ENCODE measurements at places on chromosomes 12 and 14.

DNA sequence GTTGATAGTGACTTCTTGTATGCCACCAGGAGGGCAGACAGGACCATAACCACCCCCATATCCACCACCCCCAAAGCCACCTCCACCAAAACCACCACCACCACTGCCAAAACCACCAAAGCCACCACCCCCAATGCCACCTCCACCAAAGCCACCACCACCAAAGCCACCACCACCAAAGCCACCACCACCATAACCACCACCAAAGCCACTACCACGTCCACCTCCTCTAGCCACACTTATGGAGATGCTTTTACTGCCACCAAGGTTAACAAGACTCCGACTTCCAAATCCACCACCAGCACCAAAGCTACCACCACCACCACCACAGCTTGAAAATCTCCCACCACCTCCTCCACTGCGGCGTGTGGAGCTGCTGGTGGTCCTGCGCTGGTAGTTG, 332 bp downstream of the KRT1 start:
- DNase-seq, result no peak

- no peak for DNase-seq
Observed at GRCh38 chr12:3313066-3313465, 177.9 kb upstream of the PRMT8 start.

DNA sequence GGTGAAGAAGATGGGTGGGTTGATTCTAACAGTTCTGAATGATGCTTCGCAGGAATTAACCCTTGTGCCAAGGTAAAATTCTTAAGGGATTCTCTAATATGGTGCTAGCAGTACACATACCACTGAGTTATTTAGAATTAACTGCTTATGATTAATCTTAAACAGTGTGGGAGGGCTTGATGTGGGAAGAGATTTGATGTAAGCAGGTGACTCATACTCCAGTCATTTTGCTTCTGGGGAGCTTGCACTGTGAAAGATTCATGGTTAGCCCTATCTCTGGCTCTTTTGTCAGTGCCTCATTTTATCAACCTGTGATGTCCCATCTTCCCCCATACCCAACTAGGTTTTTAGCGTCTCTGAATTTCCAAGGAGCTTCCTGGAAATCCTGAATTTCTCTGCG, 83.8 kb downstream of the NRXN3 start:
- DNase-seq, result no peak

- DNase-seq, result no peak
Observed at GRCh38 chr14:64688031-64688430, 16.2 kb upstream of the PLEKHG3 start.

DNA sequence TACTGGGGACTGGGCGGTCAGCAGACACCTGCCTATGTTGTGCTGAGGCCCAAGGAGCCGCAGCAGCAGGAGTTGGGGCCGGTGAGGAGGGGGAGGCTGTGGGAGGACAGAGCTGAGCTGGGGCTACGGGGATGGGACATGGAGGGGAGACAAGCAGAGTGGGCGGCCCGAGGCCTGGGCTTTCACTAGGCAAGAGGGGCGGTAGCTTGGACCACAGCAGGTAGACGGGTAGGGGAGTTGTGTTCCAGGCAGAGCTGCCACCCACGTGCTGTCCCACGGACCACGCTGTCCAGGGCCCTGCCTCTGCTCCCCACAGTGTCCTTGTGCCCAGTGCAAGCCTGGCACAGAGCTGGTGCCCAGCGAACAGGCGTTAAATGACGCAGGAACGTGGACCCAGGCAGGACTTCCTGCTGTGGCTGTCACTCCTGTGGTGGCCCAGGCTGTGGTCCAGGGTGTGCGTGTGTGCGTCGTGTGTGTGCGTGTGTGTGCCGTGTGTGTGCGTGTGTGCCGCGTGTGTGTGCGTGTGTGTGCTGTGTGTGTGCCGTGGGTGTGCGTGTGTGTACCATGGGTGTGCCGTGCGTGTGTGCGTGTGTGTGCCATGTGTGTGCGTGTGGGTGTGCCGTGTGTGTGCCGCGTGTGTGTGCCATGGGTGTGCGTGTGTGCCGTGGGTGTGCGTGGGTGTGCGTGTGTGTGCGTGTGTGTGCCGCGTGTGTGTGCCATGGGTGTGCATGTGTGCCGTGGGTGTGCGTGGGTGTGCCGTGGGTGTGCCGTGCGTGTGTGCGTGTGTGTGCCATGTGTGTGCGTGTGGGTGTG, 6.8 kb downstream of the CEP170B start:
- no peak for DNase-seq

DNA sequence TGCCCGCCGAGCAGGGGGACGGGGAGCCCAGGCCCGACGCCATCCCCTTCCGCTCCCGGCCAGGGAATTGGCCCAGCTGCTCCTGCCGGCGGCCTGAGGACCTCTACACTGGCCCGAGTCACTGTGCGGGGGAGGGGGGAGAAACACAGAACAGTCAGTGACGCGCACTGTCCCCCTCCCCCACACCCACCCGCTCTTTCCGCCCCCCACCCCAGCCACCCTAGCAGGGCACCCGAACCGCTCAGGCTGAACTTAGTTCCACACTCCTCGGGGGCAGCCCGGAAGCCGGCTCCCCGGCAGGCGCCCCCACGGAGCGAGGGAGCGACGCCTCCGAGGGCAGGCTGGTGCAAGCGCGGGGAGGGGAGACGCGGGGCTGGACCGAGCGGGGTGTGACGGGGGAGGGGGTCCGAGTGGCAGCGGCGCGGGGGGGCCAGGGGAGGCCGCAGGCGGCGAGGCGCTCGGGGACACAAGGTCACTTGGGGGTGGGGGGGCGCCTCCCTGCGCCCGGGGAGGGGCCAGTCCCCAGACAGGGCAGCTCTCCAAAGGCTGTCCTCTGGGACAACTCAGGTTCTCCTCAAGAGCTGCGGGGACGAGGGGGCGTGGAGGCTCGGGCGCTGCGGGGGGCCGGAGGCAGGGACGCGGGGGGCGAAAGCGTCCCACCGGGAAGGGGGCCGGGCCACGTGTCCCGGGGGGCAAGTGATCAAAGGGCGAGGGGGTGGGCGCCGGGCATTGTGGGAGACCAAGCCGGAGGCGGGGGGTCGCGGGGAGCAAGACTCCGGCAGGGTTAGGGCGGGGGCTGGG, 648 bp downstream of the CHD4 start:
- DNase-seq, result peak; percentile 24

- no peak for DNase-seq
Observed at GRCh38 chr14:72443991-72444441, 449.9 kb downstream of the DPF3 start.

GRCh38 chr12:2353691-2354090, 300.9 kb downstream of the CACNA1C start:
- DNase-seq, result no peak
